Activated CD4-positive, alpha-beta T cell treated with anti-CD3 and anti-CD28 coated beads, Interleukin-2, amount 50 U/mL, for 16 hours (primary cell): ENCODE measurements at places on chromosomes 11 and 22.

DNA sequence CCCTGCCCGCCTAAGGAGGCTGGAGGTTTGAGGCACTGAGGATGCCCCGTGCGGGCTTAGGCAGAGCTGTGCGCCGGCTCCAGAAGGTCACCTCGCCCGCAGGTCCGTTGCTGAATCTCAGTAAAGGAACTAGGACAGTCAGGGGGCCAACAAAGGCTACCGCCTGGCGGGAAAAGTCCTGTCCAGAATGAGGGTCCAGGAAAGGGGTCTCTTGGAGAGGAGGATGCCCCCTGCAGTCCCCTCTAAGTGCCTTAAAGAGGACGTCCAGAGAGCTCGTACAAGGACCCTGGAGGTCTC is 548 bp downstream of the PVALB start:
- no peak for DNase-seq

DNA sequence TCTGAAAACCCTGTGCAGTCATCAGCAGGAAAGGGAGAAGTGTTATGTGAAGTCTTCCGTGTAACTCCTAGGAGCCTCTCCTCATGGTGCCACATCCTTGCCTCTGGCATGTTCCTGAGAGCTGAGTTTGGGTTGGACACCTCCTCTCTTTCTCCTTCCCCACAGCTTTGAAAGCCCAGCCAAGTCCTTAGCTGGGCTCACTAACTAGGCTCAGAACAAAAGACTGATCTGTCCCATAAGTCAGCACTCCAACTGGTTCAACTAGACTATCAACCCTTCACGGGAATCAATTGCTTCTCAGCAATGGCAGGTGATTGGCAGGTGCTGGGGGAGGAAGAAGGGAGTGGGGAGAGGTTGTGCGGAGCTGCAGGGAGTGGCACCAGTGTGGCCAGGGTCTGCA is 509.9 kb upstream of the B3GAT1 start:
- no peak for DNase-seq

- DNase-seq: peak; percentile 44
These were observed 6.5 kb downstream of the MSANTD2 start for GRCh38 chr11:124793466-124794278.

- peak; percentile 16 for DNase-seq
These were observed at the start of gene ANO3 for GRCh38 chr11:26331911-26332571. ANO3 (plus strand) TSS chr11:26332130; CDS start chr11:26332276, 146 bp downstream.

DNA sequence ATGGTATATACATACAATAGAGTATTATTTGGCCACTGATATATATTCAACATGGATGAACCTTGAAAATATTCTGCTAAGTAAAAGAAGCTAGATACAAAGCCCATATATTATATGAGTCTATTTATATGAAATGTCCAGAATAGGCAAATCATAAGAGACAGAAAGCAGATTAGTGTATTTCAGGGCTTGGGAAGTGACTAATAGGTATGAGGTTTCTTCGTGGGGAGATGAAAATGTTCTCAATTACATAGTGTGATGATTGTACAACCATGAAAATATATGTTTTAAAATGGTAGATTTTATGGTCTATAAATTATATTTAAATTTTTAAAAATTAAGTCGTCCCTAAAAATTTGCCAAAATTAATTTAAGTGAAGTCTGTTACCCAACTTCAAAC is 92.2 kb downstream of the STK33 start:
- DNase-seq: no peak

- no peak for DNase-seq
These were observed 493.9 kb upstream of the B3GAT1 start for GRCh38 chr11:134905928-134906327.

DNA sequence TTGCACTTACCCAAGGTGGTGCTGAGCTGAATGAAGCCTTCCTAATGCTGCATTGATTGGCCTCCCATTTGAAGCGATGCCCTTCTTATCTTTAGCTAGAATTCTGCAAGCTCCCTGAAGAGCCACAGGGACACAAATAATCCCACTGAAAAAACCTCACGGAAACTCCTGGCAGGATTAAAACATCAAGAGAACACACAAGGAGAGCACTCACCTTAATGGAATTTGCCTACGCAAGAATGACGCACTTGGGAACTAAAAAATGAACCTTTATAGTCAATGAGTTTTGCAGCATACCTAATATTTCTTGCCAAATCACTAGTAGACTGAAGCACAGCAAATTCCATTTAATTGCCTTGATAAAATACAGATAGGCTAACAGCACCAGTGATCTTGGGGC is 232.8 kb upstream of the UBASH3B start:
- DNase-seq: no peak

DNA sequence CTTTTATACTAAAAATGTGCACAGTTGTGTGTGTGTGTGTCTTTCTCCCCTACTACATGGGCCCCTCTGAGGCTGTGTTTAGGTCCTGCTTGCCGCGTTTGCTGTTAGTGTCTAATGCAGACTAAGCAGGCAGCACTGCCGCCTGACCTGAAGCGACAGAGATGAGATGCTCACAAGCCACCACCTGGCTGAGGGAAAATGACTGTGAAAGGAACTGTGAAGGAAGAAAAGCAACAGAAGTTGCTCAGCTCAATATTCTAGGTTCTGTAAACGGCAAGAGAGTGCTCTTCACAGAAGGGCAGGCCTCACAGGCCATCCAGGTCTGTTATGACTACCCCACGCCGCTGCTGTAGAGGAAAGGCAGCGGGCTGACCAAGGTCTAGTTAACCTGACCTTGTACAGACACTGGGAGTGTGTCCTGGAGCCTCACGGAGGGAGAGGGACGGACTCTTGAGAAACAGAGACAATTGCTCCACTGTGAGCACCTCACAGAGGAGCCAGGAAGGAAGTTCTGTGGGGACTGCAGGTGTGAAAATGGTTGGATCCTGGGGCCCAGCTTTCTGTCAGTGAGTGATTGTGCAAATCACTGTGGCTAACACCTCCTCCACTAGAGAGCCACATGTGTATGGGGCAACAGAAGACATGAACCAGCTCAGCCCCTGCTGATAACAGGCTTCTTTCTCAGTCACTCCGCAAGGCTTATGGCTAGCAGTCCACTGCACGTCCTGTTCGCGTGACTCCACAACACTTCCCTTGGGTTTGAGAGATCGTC is 31.3 kb upstream of the YPEL1 start:
- DNase-seq: peak; percentile 95

DNA sequence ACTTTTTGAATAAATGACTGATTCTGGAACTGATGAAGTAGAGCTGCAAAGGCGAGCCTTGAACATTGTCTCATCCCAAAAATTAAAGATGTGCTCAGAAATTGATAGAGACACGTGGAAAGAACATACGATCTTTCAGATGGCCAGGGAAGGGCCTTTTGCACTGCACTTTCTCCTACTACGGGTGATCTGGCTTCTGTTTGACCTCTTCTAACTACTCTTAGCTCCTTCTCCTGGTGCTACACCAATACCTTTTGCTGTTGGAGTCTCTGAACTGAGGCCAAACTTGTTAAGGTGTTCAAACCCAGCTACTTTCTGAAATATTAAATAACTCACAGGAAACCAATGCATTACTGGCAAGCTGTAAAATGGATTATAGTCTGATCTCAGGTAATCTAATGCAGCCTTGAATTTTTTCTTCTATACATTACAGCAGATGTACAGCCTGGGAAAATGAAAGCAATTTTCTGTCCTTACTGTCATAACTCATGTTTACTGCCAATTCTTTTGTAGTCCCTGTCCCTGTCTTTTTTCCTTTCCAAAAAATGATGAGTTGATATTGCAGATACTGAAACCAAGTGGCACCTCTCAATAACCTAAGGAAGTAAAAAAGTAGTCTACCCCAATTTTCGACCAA is 1086.1 kb upstream of the CNTN5 start:
- DNase-seq: no peak

DNA sequence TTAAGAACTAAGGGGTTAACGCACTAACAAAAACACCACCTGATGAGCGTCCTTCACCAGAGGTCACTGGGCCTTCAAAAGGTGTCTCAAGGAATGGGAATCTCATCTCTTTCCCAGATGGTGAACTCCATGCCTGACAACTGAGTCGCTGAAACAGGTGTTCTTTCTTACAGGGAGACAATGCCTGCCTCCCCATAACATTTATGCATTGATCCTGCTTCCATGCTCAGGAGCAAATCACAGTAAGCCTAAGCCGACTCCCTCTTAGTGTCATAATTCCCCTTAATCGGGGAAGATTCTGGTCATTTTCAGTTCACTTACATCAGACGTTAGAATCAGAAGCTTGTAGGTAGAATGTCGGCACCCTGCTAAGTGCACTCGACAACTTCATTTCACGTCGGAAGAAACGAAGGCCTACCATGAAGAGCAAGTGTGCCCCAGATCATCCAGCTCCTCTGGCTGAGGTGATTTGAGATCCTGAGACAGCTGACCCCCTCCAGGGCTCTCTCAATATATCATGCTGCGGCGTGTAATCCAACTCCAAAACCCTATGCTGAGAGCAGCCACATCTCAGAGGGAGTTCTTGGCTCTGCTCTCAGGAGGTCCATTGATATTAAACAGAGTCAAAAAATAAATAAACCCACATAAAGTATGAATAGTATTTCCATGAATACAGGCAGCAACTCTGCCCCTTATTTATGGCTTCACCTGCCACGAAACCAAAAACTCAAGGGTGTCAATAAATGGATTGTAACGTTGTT is 163.1 kb downstream of the LARGE1 start:
- DNase-seq: no peak

DNA sequence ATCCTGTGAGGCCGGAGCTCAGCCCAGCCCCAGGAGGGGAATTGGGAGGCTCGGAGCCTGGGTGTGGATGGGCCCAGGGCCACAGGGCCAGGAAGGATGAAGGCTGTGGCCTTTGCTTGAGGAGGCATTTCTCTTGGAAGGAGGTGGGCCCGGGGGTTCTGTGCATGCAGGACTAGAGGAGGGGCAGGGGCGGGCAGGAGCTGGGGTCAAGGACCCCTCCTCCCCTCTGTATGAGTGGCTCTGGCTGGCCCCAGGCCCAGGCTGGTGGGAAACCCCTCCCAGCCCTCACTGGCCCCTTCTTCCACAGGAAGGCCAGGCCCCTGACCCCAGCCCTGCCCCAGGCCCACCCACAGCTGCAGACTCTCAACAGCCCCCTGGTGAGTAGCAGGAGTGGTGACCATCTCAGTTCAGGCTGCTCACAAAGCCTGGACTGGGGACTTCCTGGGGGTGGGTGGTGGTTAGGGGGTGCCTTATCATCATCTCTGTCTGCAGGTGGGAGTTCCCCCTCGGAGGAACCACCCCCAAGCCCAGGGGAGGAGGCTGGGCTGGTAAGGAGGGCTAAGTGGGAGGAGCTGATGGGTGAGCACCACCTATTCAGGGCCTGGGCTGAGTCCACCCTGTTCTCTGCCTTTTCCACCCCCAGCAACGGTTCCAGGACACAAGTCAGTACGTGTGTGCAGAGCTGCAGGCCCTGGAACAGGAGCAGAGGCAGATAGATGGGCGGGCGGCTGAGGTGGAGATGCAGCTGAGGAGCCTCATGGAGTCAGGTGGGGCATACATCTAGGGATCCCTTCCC is 6.0 kb downstream of the KCNK7 start:
- no peak for DNase-seq

DNA sequence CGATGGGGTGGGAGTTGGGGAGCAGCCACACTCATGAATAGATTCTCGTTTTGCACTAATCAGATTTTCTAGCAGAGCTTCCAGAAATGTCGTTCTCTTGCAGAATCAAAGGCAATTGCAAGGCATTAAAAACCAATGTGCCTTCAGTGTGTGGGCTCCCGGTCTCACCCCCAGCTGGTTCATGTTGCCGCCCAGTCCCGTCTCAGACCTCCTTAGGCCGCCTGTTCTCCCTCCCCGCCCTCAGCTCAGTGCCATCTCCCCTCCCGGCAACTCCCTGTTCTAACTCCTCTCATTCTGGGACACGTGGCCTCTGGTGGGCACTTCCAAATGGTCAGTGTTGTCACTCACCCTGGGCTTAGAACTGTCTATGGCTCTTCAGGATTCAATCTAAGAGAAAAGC is 42.5 kb upstream of the SMIM38 start:
- DNase-seq: no peak

DNA sequence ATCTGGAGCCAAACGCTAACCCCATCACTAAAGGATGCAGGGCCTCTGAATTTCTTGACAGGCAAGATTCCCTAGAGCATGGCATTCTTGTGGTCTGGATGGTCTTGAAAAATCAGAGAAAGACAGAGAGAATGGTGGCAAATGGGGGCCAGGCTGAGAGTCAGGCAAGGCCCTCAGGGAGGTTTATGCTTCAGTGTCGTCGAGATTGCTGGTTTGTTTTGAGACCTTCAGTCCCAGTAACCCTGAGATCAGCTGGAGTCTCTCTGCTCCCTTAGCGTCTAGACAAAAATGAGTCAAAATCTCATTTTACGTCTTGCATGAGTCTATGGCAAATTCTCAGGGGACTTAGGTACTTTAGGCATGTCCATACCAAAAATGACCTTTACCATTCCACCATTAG is 539.3 kb downstream of the SOX6 start:
- DNase-seq: no peak

DNA sequence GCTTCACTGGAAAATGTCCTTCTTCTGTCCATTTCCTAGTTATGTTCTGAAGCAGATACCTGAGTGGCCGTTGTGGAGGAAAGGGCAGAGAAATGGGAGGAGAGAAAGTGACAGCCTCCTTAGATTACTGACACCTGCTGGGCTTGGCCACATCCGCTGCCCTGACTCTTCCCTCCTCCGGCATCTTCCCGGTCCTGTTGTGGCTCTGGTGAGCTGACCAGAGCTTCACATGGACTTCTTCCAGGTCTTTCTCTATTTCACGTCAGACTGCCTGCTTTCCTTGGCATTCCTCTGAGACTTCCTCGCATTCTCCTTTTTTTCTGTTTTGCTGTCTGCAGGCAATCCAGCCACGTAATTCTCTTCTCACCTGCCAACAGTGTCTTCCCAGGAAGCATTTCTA is 138.7 kb upstream of the E2F8 start:
- DNase-seq: no peak

- DNase-seq: no peak
These were observed 106.1 kb downstream of the CTTN start for GRCh38 chr11:70504246-70505020.

- no peak for DNase-seq
These were observed 685.0 kb downstream of the ETS1 start for GRCh38 chr11:127902382-127902781.

GRCh38 chr11:14650064-14650463 is 6.5 kb downstream of the PDE3B start:
- no peak for DNase-seq

DNA sequence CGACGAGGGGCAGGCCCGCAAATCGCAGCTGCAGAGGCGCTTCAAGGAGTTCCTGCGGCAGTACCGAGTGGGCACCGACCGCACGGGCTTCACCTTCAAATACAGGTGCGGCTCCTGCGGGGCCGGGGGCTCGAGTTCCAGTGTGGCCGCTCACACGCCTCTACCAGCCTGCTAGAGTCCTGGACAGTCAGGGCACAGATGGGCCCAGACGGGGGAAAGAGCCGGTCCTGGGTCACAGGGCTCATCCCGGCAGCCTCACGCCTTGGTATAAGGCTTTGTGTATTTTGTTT is 506 bp downstream of the MCM5 start:
- DNase-seq: no peak

DNA sequence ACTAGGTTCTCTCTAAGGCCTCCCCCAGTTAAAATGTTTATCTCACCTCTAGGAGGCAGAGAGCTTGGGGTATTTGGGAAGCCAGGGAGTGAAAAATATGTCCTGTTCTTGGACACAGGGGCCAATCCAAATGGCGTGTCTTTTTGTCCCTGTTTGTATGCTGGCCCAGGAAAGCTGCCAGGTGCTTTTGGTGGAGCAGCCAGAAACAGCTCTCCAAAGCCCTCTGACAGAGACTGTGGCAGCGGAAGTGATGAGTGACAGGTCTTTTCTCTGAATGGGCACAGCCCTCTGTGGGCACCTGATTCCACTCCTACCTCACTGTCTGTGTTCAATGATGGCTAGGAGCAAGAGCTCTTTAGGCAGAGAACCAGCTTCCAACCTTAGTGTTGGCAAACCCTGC is 106.4 kb upstream of the KIRREL3 start:
- no peak for DNase-seq

- DNase-seq: peak; percentile 95
These were observed 24.1 kb downstream of the GRAMD1B start for GRCh38 chr11:123454060-123454651.
